Right renal cortex interstitium (tissue), 3 donors: ENCODE measurements at places on chromosomes 3 and 15. TPM values are rescaled to one million over a fixed set of nuclear protein-coding genes. Genes with fewer than 3 reads are reported as not detected.

The GP9 gene
- polyA plus RNA-seq: 2.2 TPM

The RBP2 gene
- polyA plus RNA-seq: 0.46 TPM

The IGF2BP2 gene
- polyA plus RNA-seq: 86.8 TPM

The PSMD6 gene
- 122 TPM for polyA plus RNA-seq

The SCG5 gene
- 23.1 TPM for polyA plus RNA-seq

The ATP8B4 gene
- 3.6 TPM for polyA plus RNA-seq

The ADGRG7 gene
- 0.19 TPM for polyA plus RNA-seq

The RAD51 gene
- 14.9 TPM for polyA plus RNA-seq

The IL17RD gene
- 45.2 TPM for polyA plus RNA-seq

The ISLR2 gene
- polyA plus RNA-seq: 0.54 TPM

The COL6A6 gene
- 1.8 TPM for polyA plus RNA-seq

The CYP1A1 gene
- 0.07 TPM for polyA plus RNA-seq

The CLDN1 gene
- 80.9 TPM for polyA plus RNA-seq

The ITPKA gene
- polyA plus RNA-seq: 0.42 TPM

The KLHL6 gene
- polyA plus RNA-seq: 1.2 TPM

The RETNLB gene
- polyA plus RNA-seq: not detected

The ST3GAL6 gene
- 74.7 TPM for polyA plus RNA-seq

The CILP gene
- 3.3 TPM for polyA plus RNA-seq
